Epithelial cell of prostate (primary cell): ENCODE measurements at places on chromosomes 7 and 10.

- no peak for DNase-seq
Observed at GRCh38 chr10:5587151-5588079, 62.7 kb downstream of the CALML3 start.

DNA sequence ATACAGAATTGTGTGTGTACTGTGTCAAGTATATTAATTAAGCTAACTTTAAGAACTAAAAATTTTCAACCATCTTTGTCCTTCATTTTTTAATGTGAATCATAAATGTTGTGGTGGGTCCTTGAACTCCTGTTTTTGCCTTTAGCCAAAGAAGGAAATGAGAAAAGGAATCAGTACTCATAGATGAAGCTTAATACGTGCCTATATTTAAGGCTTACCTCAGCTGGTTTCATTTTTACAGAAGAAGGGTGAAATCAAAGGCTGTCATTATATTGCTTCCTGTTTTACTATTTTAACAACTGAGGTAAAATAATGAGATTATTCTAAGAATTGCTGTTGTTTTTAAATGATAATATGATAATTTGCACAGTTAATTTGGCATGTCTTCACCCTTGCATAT is 6.3 kb upstream of the SNX13 start:
- DNase-seq = no peak

DNA sequence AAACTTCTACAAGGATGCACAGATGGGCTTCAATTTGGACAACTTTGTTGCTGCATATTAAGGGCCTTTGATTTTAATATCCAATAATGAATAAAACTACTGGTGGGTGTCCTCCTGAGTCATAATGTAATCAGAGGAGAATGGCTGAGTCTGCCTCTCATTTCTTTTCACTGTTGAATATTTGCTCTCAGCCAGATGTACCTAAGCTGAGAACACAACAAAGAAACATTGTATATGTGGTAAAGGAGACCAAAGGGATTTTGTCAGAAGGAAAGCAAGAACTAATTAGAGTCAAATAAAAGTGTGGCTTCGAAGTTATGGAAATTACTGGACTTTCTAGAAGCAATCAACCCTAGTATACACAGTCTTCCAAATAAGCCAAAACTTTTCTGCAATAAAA is 131.0 kb upstream of the BET1 start:
- DNase-seq = no peak

GRCh38 chr7:134892963-134893362 is 93.3 kb upstream of the AGBL3 start:
- no peak for DNase-seq

DNA sequence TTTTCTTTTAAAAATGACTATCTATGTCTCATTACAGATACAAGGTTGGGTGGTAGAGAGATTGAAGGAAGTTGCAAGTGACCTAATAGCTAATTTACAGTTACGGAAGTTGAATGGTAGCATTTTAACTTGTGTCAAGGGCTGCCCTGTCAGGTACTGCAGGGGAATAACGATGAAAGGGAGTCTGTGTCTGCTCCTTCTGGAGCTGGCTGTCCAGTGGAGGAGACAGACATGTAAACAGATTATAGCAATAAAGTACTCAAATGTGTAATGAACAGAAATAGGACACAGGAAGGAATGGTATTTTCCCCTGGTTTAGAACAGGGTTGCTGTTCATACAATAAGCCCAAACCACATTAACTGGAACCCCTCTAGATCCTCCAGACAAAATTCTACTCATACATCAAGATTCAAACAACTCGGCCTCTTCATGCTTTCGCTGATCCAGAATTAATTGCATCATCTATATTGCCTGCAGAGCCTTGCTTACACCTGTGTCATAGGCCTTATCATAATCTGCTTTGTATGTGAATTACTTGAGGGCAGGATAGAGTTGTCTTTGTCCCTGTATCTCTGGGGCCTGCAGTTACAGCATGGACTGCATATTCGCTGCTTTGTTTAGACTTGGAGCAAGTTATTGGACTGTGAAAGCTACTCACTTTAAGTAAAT is 42.8 kb downstream of the AUTS2 start:
- DNase-seq = no peak

DNA sequence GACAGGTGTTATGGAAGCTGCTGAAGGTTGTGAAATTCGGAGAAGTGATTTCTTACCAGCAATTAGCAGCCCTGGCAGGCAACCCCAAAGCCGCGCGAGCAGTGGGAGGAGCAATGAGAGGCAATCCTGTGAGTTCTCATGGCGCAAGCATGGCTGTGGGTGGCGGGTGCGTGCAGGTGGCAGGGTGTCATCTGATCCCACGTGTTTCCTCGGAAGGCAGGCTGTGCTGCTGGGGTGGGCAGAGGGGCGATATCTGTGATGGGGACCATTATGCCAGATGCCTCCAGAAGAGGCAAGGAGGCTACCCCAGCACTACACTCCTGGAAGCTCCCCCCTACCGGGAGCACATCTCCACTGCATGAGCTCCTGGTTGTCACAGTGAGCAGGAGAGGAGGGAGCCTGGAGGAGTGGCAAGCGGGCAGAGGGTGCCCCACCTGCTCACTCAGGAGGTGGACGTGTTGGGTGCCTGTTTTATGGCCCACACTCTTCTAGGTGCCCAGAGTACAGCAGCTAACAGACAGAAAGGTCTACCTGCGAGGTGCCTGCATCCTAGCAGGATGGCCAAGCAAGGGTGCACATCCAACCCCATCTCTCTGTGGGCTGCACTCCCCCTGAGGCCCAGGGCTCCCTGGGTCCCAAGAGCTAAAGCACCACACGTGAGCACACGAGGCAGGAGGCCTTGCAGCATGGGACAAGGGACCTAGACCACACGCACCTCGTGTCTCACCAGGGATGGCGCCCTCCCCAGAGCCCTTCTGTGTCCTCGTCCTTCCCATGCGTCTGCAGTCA is 204.7 kb downstream of the EBF3 start:
- no peak for DNase-seq

- DNase-seq = no peak
Observed at GRCh38 chr10:29613791-29614190, 21.0 kb downstream of the SVIL start.

GRCh38 chr7:128875523-128875948 is 12.9 kb downstream of the ATP6V1F start:
- no peak for DNase-seq

DNA sequence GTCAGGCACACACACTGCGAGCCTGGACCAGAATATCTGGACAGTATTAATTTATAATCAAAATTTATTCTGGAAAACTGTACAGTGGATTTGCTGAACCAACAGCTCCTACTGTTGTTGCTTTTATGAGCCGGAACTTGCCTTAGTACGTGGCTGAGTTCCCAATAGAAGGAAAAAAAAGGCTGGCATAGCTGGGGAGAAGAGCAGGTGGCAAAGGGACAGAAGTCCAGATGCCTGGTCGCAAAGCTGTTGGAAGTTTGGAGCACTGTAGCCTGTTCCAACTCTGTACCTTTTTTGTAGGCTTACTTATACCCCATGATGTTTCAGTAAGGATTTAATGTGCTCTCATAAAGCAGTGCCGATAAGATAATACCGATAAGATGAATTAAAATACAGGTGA is 333.8 kb downstream of the ABCA13 start:
- no peak for DNase-seq

DNA sequence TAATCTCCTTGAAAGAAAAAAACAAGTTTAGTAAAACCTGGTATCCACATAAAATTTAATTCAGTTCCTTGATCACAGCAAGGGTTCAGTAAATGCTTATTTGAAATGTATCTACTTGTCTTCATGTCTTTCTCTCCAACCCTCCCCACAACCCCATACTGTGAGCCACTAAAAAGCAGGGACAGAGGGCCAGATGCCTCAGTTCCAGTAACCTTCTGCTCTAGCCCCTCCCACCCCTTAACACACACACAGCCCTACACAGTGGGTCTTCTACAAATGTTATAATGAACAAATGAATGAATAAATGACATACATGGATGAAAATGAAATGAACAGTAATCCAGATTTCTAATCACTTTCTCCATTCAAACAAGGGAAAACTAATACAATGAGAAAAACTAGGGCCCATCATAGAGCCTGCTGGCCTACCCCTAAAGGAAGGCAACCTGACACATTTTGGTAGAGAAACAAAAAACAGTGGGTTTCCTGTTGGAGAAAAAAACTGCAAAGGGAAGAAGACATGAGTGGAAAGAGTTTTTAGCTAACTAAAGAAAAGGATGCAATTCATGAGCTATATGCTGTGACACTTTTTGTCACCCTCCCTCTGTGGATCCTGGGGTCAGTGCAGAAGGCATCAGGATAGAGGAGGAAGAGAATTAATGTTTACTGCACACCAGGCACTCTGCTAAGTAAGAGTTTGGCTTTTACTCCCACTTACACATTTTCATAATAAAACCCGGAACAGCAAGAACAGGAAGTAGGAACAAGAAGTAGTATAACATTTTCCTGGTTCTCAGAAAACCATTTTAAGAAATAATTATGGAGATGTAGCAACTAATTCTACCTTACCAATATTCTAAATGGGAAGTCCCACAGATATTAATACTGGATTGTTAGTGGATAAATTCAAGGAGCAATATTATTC is 38.1 kb downstream of the ELMO1 start:
- no peak for DNase-seq

DNA sequence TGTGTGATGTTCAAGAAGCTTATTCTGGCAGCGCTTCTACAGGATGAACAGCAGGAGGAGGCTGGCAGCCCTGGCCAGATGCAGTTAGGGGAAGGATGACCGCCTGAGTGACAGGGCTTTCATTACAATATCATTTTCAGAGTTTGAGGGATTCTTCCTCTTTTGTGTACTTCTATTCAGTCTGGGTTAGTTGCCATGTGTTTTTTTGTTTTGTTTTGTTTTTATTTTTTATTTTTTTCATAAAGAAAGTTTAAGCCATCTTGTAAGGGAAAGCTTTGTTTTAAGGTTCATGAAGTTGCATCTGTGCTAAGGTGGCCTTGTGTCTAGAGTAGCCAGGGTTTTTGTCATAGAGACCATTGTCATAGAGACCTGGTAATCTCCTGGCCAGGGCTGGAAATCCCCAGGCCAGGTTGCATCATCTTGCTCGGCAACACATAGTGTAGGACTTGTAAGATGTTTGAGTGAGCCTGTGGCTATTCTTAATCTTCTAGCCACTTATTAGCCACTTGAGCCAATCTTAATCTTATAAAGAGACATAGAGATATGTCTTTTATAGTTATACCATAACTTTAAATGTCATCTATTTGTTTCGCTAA is 230.5 kb upstream of the TMEM229A start:
- no peak for DNase-seq

DNA sequence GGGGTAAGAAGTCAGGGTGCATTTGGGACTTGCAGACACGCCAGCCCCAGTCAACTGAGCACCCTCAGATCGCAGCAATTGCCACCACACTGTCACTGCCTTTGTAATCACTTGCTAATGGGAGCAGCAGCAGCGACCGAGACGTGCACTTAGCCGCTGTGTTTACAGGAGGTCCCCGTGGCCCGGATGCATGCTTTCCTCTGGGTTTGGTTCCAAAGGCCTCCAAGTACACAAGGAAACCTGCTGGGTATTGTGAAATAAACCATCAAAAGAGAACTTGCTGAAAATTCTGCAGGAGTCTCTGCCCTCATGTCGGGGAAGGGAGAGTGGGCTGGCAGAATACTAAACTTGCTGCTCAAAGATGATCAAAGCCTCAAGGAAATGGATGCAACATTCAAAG is 341.7 kb downstream of the DNAJB6 start:
- DNase-seq = no peak

- no peak for DNase-seq
Observed at GRCh38 chr10:78532480-78533042, 498.9 kb downstream of the RPS24 start.

DNA sequence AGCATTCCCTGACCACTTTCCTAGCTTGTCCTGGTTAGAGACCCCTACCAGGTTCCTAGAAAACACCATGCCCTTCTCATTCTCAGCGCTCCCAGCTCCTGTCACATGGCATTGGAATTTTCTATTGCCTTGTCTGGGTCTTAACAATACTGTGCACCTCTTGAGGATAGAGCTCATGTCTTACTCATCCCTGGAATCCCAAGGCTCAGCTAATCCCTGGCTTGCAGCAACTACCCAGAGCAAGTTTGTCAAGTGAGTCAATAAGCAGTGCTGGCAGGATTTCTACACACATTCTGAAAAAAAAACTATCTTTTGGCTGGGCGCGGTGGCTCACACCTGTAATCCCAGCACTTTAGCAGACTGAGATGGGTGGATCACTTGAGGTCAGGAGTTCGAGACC is 11.7 kb upstream of the PRDX3 start:
- peak; percentile 94 for DNase-seq

- DNase-seq = no peak
Observed at GRCh38 chr10:84243759-84244158, 1.1 kb upstream of the RGR start.

- peak; percentile 91 for DNase-seq
Observed at GRCh38 chr10:124153023-124153826, 59.8 kb upstream of the CHST15 start.

GRCh38 chr7:58086461-58086860 is 636.5 kb downstream of the ZNF716 start:
- DNase-seq = no peak

- no peak for DNase-seq
Observed at GRCh38 chr7:95883217-95883616, 110.9 kb downstream of the DYNC1I1 start.

GRCh38 chr10:10819206-10819856 is 198.3 kb upstream of the CELF2 start:
- DNase-seq = no peak

GRCh38 chr7:70319057-70319456 is 720.8 kb downstream of the AUTS2 start:
- no peak for DNase-seq

GRCh38 chr7:139959285-139959628 is 103.5 kb downstream of the PARP12 start:
- no peak for DNase-seq

- no peak for DNase-seq
Observed at GRCh38 chr10:118970770-118971169, 58.7 kb upstream of the NANOS1 start.

GRCh38 chr7:115019882-115020605 is 98.2 kb downstream of the MDFIC start:
- DNase-seq = no peak

DNA sequence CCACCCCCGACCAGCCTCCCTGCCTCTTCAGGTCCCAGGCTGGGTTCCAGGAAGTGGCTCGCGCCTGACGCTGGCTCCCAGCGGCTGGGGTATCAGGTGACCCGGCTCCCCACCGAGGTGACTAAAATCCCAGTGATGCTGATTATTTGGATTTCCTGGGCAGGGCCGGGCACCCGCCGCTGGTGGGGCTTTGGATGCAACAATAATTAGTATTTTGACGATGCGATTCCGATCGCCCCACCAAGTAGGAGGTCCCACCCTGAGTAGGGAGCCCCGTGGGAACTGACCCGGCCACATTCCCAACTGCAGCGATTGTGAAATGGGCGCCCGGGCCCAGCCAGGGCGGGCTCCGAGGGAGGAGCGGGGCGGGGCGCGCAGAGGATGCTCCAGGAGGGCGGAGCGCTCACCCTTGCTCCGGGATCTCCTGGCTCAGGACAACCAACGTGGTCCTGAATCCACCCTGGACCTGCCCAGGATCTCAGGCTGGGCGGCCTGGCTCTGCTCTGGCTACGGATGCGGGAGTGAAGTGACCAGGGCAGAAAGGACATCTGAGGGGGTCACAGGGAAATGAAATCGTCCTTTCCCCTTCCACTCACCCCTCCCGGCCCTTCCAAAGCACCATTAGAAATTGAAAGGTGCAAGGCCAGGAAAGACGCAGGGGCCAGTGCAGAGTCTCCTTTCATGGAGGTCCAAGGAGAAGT is 32.6 kb downstream of the DUSP5 start:
- no peak for DNase-seq
